ENCODE measurements at places on chromosomes 2 and 18. TPM values are rescaled to one million over a fixed set of nuclear protein-coding genes. Genes with fewer than 3 reads are reported as not detected.

DNA sequence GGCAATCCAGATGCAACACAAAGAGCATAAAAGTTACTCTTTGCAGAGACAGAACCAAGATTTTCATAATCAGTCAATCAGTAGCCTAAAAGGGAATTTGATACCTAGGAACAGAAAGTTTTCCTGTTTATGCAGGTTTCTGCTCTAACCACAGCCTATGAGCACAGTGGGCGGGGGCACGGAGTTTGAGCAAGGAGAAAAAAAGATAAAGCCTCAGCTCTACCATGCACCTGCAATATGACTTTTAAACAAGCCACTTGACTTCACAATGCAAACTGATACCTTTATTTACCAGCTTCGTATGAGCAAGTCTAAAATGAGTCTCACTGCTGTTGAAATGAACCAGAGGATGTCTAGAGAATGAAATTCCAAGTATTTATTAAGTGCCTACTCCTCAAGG lies 5.6 kb upstream of the LRATD1 start:
- DNase-seq: no peak

GRCh38 chr18:61402726-61403125 lies 69.5 kb downstream of the CDH20 start:
- DNase-seq: peak; percentile 31

ZNF385B gene
- polyA plus RNA-seq: 0.22 TPM

DNA sequence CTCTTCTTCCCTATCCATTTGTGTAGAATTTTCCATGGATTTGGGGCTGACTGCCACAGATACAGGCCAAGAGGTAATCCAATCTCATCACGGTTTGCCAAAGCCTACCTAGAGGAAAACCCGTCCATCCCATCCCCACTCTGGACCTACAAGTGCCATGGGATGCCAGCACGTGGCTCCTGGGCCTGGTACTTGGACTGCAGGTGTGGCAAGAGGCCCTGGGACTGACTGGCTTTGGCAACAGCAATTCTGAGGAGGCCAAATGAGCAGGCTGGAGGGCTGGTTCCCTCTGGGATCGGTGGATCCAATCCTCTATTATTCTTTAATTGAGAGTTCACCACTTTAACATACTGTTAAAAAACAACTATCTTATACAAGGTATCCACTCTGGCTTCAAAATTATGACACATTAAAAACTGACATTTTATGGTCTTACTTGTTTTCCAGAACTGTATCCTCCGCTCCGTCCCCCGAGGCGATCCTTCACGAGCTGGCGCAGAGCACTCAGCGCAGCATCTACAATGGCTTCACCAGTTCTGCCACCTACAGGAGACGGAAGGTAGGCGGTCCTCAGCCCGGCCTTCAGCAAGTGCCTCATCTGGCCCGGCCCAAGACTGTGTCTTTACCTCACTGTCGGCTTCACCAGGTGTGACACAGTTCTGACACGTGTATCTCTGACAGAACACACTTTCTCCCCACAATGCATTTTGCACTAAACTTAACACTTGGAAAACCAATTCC lies 19.8 kb downstream of the PDIA6 start:
- DNase-seq: no peak

DNA sequence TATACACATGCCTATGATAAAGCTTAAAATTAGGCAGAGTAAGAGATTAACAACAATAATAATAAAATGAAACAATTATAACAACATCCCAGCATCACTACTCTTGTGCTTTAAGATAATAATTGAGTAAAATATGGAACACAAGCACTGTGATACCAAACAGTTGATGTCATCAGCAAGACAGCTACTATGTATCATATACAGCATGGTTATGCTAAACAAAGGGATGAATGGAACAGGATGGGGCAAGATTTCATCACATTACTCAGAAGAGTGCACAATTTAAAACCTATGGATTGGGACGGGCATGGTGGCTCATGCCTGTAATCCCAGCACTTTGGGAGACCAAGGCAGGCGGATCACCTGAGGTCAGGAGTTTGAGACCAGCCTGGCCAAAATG lies 1221.0 kb downstream of the SUCLG1 start:
- no peak for DNase-seq

- no peak for DNase-seq
These were observed 939 bp downstream of the DOCK10 start for GRCh38 chr2:225041207-225041850.

EFEMP1 gene
- 1,148 TPM for polyA plus RNA-seq

- no peak for DNase-seq
These were observed 43.5 kb upstream of the CD28 start for GRCh38 chr2:203662951-203663350.

Data from BJ (cell line).